ENCODE measurements at places on chromosomes 1 and 21. TPM values are rescaled to one million over a fixed set of nuclear protein-coding genes. Genes with fewer than 3 reads are reported as not detected.
A peak's percentile ranks its signal among the peaks of the same experiment; 100 is the strongest.

GRCh38 chr1:101282314-101283038, 45.7 kb downstream of the S1PR1 start:
- H3K4me1 ChIP-seq: no peaks in the 10 kb centered on the region
- no peaks in the 10 kb centered on the region for H3K27me3 ChIP-seq
- H3K27ac ChIP-seq: no peak overlapping the region
- H3K4me3 ChIP-seq: no peak overlapping the region
- H3K36me3 ChIP-seq: no peaks in the 10 kb centered on the region
- DNase-seq: no peak

- H3K4me3 ChIP-seq: peak overlapping the region; percentile 42
- no peaks in the 10 kb centered on the region for H3K27me3 ChIP-seq
- peaks cover 9% of the 10 kb centered on the region for H3K4me1 ChIP-seq
Observed at GRCh38 chr1:3352299-3352951, 102.0 kb upstream of the ARHGEF16 start.

Gene EXOSC10
- total RNA-seq: 72.9 TPM

Gene C4BPA
- not detected for total RNA-seq

- no peaks in the 10 kb centered on the region for H3K27me3 ChIP-seq
- no peak overlapping the region for H3K27ac ChIP-seq
- H3K4me1 ChIP-seq: peaks cover 14% of the 10 kb centered on the region
Observed at GRCh38 chr1:68145418-68146126, 86.8 kb downstream of the WLS start.

Gene CD244
- not detected for total RNA-seq

GRCh38 chr21:14900611-14901010, 164.2 kb downstream of the NRIP1 start:
- no peaks in the 10 kb centered on the region for H3K27me3 ChIP-seq
- no peak overlapping the region for H3K27ac ChIP-seq
- no peak overlapping the region for H3K4me3 ChIP-seq
- no peak for DNase-seq

Gene FCAMR
- total RNA-seq: not detected

Gene APCS
- not detected for total RNA-seq

- H3K4me1 ChIP-seq: 0 out of 2 replicates have a peak, but pooled peaks cover 4% of the 10 kb centered on the region
- no peak overlapping the region for H3K4me3 ChIP-seq
- no peak for DNase-seq
- H3K27ac ChIP-seq: no peak overlapping the region
- no peaks in the 10 kb centered on the region for H3K36me3 ChIP-seq
Observed at GRCh38 chr1:207888652-207889051, 22.3 kb downstream of the CD34 start.

GRCh38 chr1:161864577-161864976, 98.5 kb downstream of the ATF6 start:
- no peak overlapping the region for H3K4me3 ChIP-seq
- H3K36me3 ChIP-seq: no peaks in the 10 kb centered on the region
- H3K27me3 ChIP-seq: no peaks in the 10 kb centered on the region
- H3K27ac ChIP-seq: no peak overlapping the region

GRCh38 chr1:7046314-7046713, 261.1 kb downstream of the CAMTA1 start:
- no peaks in the 10 kb centered on the region for H3K27me3 ChIP-seq
- DNase-seq: peak; percentile 79
- H3K36me3 ChIP-seq: no peaks in the 10 kb centered on the region
- H3K4me3 ChIP-seq: no peak overlapping the region

DNA sequence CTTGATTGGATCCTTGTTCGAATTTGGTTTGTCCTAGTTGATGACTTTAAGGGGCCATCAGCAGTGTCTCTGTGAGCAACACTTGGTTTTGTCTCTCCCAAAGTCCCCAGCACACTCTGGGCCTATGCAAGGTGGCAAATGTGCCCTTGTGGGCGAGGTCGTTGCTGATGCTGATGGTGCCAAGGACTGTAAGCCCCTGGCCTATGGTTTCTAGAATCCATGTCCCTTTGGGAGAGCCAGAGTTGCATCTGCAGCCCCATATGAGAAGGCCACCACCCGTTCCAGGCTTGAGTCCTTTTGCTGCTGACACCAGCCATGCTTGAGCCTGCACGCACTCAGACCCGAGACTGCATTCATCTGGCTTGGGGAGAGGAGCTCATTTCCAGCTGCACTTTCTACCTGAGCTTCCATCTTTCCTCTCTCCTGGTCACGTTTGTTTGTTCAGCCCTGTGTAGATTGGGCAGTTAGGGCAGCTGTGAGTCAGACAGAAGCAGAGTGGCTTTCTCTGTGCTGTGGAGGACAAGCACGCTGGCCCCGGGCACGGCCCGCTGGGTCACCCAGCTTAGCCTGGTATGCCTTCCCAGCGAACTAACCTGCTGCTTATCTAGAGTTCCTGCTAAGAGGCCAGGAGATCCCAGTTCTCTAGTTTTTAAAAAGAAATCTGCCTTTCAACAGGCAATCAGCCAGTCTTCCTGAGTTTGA, 52.1 kb upstream of the CSF3R start:
- H3K4me1 ChIP-seq: no peaks in the 10 kb centered on the region
- no peak for DNase-seq
- H3K4me3 ChIP-seq: no peak overlapping the region
- no peak overlapping the region for H3K27ac ChIP-seq
- no peaks in the 10 kb centered on the region for H3K36me3 ChIP-seq
- H3K27me3 ChIP-seq: no peaks in the 10 kb centered on the region

DNA sequence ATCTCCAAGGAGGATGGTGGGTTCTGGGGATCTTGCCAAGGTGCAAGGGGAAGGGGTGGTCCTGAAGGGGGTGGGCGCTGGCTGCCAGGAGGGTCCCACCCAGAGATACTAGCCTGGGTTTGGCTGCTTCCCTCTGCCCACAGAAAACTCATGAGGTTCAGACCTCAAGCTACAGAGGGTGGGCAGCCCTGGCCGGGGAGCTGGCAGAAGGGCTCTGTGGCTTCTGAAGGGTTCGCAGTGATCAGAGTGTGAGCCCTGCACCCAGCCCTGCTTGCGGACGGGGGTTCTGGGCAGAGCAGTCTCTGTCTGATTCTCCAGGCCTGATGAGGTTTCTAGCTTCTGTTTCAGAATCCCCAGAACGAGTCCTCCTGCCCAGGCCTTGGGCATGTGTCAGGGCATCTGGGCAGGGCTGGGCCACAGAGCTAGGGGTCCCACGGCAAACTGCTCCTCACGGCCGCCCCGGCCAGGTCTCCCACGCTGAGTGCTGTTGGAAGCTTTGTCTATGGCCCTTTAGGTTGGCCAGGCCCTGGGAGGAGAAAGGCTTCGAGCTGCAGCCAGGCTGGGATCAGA, 635 bp upstream of the MMEL1 start:
- H3K4me1 ChIP-seq: peaks cover 11% of the 10 kb centered on the region
- no peak overlapping the region for H3K4me3 ChIP-seq
- no peak for DNase-seq

GRCh38 chr1:167328816-167329483, 108.3 kb downstream of the POU2F1 start:
- peaks cover 44% of the 10 kb centered on the region for H3K4me1 ChIP-seq
- H3K36me3 ChIP-seq: peaks cover 2% of the 10 kb centered on the region
- DNase-seq: peak; percentile 56
- H3K27me3 ChIP-seq: no peaks in the 10 kb centered on the region
- H3K27ac ChIP-seq: peak overlapping the region; percentile 70
- H3K4me3 ChIP-seq: peak overlapping the region; percentile 47

DNA sequence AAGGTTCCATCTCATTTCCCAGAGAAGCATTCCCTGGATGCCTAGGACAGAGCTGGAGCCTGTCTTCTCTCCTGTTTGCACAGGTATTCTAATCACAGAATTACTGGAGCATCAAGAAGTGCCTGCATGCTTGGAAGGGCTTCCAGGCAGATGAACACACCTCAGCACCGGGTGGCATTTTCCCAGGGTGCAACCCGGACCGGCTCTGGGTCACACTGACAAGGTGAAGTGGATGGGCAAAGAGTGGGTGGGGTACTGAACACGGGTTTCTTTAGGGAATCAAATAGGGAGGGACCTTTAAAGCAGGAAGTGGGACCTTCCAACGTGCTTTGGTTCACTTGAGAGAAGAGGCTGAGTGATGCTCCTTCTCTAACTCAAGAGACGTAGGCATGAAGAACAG, 7.1 kb upstream of the PEF1 start:
- DNase-seq: no peak
- H3K27ac ChIP-seq: no peak overlapping the region
- H3K27me3 ChIP-seq: no peaks in the 10 kb centered on the region
- H3K4me3 ChIP-seq: no peak overlapping the region

Gene OSCP1
- total RNA-seq: 0.58 TPM

DNA sequence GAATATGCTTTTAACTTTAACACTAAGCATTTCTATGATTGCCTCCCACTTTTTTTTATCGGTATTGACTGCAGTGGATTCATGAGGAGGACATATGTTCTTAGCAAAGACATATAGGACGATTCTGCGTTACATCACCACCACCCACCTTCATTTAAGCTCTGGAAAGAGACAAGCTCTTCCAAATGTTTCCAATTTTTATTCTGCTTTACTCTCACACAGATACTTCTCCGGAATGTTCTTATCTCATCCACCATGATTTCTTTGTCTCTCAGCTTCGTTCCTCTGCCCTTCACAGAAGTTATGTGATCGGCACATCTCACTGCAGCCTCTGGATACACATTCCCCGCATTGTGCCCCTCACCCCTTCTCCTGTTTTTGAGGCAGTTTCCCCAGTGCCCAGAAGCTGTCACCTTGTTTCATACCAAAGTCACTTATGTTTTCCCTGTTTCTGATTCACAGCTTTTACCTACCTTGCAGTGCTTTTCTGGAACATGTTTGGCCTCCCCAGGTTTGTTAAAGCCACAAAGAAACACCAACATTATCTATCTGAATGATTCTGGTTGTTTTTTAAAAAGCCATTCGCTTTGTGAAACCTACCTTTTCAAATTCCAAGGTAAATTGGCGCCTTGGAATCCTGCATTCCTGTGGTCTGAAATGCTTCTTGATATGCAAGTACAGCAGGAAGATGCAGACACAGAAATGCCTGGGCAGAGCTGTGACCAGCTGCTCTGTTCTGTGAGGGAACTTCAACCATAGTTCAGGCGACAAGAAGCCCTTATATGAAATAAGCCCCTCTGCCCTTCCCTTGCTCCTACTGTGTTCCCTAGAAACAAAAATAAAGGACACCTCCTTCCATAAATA, 1020.2 kb downstream of the TTLL7 start:
- peak; percentile 73 for DNase-seq
- H3K4me1 ChIP-seq: peaks cover 32% of the 10 kb centered on the region

GRCh38 chr1:230517786-230518185, 91.7 kb upstream of the PGBD5 start:
- no peak overlapping the region for H3K4me3 ChIP-seq
- peaks cover 20% of the 10 kb centered on the region for H3K4me1 ChIP-seq
- H3K27me3 ChIP-seq: no peaks in the 10 kb centered on the region
- no peaks in the 10 kb centered on the region for H3K36me3 ChIP-seq
- peak overlapping the region; percentile 46 for H3K27ac ChIP-seq
- DNase-seq: peak; percentile 32

Gene NTMT2
- total RNA-seq: not detected

Gene TBX19
- 0.82 TPM for total RNA-seq

Gene ERICH3
- total RNA-seq: not detected

GRCh38 chr1:5758000-5758858, 234.0 kb downstream of the NPHP4 start:
- DNase-seq: no peak
- no peak overlapping the region for H3K27ac ChIP-seq
- no peaks in the 10 kb centered on the region for H3K4me1 ChIP-seq
- H3K27me3 ChIP-seq: no peaks in the 10 kb centered on the region
- peaks cover 7% of the 10 kb centered on the region for H3K36me3 ChIP-seq
- no peak overlapping the region for H3K4me3 ChIP-seq

GRCh38 chr1:162405800-162406199, 6.1 kb downstream of the SH2D1B start:
- H3K4me3 ChIP-seq: no peak overlapping the region
- H3K27me3 ChIP-seq: no peaks in the 10 kb centered on the region
- no peak for DNase-seq
- 0 out of 2 replicates have a peak, but pooled peaks cover 3% of the 10 kb centered on the region for H3K4me1 ChIP-seq

GRCh38 chr1:26020941-26021646, 481 bp upstream of the EXTL1 start:
- peaks cover 3% of the 10 kb centered on the region for H3K4me1 ChIP-seq
- H3K27me3 ChIP-seq: no peaks in the 10 kb centered on the region
- no peak for DNase-seq

DNA sequence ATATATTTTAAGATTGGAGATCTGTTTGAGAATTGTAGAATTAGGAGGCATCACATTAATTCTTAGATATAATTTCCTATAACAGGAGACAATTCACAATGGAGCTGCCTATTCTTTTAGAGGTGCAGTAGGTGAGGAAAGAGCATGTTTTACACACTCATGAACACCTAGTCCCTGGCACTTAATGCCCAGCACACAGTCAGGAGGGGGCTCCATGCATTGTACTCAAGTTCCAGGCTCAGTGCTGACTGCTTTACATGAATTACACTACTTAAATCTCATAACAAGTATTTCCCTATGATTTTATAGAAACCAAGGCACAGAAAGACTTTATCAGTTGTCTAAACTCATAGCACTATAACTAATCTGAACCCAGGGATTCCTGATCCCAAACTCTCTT, 360 bp upstream of the GBP3 start:
- H3K4me1 ChIP-seq: no peaks in the 10 kb centered on the region
- no peak for DNase-seq

GRCh38 chr21:25323356-25323949, 283.8 kb downstream of the MRPL39 start:
- H3K4me1 ChIP-seq: peaks cover 11% of the 10 kb centered on the region
- H3K36me3 ChIP-seq: no peaks in the 10 kb centered on the region
- no peak overlapping the region for H3K27ac ChIP-seq
- DNase-seq: no peak
- no peak overlapping the region for H3K4me3 ChIP-seq

Gene HSD3B2
- total RNA-seq: not detected

GRCh38 chr1:68101829-68102228, 51.4 kb upstream of the DIRAS3 start:
- no peaks in the 10 kb centered on the region for H3K27me3 ChIP-seq
- no peaks in the 10 kb centered on the region for H3K36me3 ChIP-seq

Gene FNDC7
- not detected for total RNA-seq

Gene CRYAA
- total RNA-seq: not detected

GRCh38 chr1:34236089-34236488, 59.4 kb downstream of the C1orf94 start:
- H3K27me3 ChIP-seq: no peaks in the 10 kb centered on the region
- H3K4me3 ChIP-seq: no peak overlapping the region
- no peak for DNase-seq
- no peak overlapping the region for H3K27ac ChIP-seq
- no peaks in the 10 kb centered on the region for H3K36me3 ChIP-seq
- H3K4me1 ChIP-seq: no peaks in the 10 kb centered on the region

Data from GM23338 (cell line).